ENCODE measurements at places on chromosomes 12 and 14.
A peak's percentile ranks its signal among the peaks of the same experiment; 100 is the strongest.

- DNase-seq = no peak
These were observed 68.5 kb downstream of the RNF34 start for GRCh38 chr12:121468499-121468801.

DNA sequence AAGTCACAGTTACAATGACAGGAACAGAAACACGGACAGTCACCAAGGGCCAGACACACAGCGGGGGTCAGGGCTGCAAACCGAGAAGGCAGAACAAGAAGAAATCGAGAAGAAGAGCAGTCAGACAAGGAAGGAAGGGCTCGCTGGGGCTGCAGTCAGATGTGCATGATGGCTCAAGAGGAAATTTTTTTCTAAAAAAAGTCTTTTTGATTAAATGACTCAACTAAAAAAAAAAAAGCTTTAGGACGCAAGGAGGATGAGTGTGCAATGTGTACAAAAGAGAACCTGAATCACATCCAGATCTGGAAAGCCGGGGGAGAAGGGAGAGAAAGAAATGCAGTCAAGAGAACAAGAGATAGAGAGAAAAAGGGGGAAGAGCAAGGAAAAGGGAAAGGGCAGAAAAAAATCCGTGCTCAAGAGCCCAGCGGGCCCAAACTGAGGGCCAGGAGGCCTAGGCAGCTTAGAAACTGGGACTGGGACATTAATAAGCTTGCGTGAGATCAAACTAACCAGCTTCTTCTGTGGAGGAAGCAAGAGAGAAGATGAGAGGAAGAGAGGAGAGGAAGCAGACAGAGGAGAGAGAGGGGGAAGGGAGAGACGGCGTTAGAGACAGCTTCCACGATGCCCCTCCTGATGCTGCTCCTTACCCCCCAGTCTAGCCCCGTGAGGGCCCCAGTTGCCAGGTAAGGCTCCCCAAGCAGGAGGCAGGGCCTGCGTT lies 6.7 kb downstream of the IFFO1 start:
- peak; percentile 60 for DNase-seq

- no peak for DNase-seq
These were observed 14.8 kb downstream of the JDP2 start for GRCh38 chr14:75442642-75443041.

- DNase-seq = no peak
These were observed 250.0 kb upstream of the E2F7 start for GRCh38 chr12:77315407-77315806.

DNA sequence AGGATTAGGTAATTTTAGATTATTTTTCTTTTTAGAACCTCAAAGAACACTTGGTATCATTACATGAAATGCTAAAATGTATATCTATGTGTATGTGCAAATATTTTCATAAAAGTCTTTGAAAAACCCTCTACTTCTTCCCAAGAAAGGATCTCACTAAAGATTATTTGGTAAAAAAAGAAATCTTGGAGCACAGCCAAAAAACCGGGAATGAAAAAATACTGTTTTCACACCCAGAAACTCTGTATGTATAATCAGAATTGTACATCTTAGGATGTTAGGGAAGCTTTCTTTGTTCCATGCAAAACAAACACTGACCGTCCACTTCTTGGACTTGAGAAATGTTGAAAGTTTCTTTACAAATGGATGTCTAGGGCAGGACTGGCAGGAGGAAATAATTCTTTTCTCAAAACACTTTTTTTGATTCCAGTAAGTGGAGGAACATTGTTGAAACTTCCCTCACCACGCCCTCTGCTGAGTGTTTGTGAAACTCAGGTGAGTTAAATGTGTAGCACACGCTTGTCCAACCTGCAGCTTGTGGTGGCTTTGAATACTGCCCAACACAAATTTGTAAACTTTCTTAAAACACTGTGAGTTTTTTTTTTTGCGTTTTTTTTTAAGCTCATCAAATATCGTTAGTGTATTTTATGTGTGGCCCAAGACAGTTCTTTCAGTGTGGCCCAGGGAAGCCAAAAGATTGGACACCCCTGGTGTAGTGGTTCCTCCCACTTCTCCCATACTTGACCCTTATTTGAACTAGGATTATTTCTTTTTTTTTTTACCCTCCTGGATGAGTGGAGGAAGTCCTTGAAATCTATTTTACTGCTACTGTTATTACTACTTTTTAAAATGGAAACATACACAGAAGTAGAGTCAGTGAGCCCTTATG lies 26.6 kb downstream of the FBXO34 start:
- no peak for DNase-seq

GRCh38 chr12:116689979-116690744 lies 47.7 kb downstream of the SPRING1 start:
- DNase-seq = no peak

DNA sequence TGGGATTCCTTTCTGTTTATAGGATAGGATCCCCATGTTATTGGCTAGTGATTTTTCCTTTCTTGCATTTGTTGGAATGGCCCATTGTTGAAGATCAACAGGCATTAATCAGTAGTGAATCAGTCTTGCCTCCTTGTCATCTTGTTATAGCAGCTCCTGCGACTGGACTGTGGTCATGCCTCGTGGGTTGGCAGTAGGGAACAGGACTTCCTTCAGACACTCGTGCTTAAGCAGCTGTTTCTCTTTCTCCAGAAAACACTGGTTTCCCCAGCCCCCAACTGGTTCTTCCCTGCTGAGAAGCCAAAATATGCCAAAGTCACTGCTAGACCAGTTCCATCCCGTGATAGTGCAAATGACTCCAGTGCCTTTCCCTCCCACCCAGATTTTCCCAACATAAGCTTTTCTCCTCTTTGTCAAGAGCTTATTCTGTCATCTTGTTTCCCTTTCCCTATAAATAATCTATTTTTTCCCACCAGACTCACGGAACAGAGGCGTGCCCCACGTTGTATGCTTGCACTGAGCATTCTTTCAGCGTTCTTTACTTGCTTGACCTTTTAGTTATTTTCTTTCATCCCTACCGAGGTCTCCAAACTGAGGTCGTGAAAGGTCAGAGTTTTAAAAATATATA lies 83.5 kb downstream of the SAMD4A start:
- DNase-seq = peak; percentile 93

DNA sequence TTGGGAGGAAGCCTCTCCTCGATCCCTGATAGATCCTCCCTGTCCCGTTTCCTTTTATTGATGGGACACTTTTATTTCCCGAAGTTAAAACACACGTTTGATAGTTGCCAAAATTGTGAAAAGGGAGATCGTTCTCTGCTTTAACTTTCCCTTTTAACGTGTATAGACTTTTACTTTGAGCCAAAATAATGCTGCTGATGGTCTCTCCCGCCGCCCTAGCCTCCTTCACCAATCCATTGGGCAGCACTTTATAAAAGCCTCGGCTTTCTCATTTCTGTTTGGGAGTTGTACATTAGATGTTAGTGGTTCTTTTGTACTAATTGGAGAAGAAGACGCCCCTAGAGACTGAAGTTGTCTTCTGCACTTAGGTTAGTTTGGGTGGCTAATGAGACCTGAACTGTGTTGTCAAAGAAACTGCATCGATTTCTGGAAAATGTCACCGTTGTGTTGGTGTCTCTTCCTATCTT lies 1.4 kb downstream of the TMTC2 start:
- DNase-seq = peak; percentile 20

DNA sequence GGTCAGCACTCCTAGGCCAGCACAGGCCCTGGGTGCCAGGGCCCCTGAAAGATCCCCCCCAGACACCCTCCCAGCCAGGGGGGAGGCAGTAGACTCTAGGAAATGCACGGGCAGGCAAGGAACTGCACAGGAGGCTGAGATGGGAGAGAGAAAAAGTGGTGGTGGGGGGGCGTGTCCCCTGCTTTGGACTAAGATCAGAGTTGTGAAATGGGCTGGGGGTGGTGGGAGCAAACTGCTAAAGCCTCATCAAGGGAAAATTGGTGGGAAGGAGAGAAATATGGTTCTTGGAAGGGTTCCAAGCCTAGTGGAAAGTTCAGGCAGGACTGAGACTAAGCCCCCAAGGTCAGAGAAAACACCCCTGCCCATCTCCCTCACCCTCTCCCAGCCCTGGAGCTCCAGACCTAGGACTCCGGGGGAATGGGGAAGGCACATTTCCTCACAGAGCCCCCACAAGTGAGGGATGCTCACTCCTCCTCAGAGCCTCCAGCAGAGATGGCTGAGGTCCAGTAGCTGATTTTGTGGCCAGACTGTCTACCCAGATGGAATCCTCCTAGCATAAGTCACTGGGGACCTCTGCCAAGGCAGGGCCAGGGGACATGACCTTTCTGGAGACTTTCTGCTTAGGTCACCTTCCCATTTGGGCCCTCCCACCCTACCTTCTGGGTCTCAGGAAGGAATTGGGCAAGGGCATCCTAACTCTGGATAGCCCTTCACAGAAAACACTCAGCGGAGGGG lies 29.8 kb downstream of the FIGNL2 start:
- no peak for DNase-seq

DNA sequence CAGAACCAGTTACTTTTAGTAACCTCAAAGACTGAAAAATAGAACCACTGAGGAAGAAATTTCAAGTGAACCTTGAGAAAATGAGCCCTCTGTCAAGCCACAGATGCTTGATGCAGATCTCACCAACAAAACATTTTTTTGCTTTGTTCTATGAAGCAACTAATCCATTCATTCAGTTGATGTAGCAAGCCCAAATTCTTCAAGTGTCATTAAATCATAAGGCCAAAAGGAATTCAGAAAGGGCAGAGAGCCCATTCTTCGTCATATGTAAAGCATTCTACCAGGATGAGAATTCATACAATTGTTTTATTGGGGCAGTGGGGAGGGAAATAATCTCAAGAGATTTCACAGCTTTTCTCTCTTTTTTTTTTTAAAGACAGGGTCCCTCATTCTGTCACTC lies 218.0 kb upstream of the RGS6 start:
- DNase-seq = no peak

DNA sequence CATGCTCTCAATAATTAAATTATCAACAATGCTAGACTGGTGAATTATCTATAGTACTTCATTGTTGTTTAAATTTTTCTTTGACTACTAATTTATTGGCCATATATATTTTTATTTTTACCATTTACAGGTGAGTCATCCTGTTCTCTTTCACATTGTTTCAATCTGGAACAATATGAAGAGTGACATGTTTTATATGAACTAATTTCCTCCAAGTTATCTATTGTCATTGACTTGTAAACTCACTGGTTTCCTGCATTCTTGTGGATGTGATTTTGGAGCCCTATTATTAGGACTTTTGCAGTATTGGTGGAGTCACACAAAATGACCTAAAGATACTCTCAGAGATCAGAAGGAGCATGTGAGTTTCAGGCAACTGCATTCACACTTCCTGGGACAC lies 297.7 kb downstream of the AEBP2 start:
- DNase-seq = no peak

DNA sequence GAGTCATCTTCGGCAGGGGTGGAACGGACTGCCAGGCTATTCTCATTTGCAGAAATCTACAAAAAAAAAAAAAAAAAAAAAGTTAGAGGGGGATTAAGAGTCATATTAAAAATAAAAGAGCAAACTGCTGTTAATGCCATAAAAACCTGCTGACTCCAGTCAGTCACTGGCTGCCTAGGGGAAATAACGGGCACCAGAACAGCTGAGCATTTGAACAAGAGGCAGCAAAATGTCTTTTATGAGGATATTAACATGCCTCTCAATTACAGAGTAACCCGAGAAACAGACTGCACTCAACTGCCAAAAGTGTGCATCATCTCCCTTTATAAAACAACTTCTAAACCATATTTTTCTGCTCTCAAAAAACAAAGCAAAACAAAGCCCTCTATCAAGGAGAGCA lies 28.7 kb upstream of the CERS5 start:
- no peak for DNase-seq

DNA sequence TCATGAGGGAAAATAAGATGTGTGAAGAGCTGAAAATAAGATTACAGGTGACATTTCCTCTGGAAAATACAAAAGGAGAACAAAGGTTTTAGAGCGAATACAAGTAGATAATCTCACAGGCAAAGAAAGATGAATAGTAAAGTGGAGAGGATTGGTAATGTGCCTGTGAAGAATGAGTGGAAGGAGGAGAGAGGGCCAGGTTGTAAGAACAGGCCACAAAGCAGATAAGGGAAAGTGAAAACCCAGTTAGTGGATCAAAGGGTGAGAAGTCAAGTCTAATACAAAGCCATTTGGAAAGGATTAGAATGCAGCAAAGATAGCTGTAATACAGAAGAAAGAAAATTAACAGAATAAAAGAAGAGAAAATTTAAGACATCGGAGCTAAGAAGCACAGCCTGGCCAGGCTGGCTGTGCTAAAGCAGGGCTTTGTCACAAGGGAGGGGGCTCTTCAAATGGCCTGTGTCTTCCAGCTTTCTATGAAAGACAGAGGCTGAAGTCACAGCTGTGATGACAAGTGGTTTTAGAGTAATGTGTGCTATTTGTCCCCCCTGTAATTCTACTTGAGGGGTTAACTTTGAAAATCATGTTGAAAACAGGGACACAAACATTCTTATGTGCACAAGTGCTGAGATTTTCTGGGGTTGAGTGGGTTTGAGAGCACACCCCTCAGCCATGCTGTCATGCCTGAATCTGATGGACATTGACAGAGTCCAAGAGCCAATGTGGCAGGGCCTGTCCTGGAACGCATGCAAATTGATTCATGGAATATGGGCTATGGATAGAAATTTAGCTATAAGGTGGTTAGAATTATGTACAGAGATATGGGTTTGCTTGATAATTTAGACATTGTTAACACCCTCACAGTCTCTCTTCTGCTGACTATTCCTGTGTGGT lies 344.5 kb upstream of the NAV3 start:
- DNase-seq = no peak

DNA sequence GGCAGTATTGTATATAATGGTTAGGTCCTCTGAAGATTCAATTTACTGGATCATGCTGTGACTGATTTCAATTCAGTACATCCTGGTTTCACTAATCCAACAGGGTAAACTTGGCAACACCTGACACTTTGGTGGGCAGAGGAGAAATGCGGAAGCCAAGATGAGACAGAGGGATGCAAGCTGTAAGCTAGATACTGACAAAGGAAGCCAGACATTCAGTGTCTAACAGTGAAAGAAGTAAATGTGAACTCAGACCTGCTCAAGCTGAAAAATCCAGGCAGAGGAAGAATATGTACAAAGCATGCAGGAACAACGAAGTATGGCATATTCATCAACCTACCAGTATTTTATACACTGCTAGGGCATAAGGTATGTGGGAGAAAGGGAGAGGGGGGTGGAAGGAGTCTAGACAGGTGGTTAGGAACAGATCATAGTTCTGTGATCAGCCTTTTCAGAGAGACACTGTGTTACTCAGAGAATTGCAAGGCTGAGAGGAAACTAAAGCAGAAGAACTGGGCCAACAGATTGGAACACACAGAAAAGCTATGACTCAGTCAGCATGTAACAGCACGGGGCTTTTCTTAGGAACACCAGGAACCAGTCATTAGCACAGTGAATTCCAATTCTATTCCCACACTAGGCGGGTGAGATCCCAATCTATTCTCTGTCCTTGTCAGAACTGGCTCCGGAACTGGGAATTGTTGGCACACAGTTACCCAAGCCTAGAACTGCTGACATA lies 40.3 kb downstream of the NELL2 start:
- no peak for DNase-seq

- no peak for DNase-seq
These were observed 484.4 kb downstream of the ATP23 start for GRCh38 chr12:58425481-58426392.

- DNase-seq = peak; percentile 85
These were observed 38.4 kb downstream of the ACACB start for GRCh38 chr12:109154451-109155438.

Measured in inflammatory macrophage treated with lipopolysaccharide for 1 hour (primary cell).